EL (cell line): ENCODE measurements at places on chromosomes 11 and 22.

GRCh38 chr11:71199226-71199820, 53.1 kb downstream of the SHANK2 start:
- DNase-seq, result no peak

GRCh38 chr11:70142221-70142875, 60.7 kb upstream of the FADD start:
- no peak for DNase-seq

DNA sequence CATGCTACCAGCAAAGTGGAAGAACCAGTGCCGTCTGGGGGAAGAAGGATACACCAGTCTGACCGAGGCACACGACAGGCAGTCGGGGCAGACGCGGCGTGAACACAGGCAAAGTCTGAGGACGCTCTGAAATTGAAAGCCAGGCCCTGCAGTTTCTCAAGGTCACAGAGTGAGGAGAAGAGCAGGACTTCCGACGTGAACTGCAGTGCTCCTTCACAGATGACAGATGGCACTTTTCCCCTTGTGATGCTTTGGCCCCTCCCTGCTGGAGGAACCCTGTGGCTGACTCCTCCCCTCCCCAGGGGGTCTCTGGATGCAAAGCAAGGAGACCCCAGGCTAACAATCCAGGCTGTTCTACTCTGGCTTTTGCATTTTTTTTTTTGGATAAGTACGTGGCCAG, 19.6 kb upstream of the JAM3 start:
- no peak for DNase-seq

DNA sequence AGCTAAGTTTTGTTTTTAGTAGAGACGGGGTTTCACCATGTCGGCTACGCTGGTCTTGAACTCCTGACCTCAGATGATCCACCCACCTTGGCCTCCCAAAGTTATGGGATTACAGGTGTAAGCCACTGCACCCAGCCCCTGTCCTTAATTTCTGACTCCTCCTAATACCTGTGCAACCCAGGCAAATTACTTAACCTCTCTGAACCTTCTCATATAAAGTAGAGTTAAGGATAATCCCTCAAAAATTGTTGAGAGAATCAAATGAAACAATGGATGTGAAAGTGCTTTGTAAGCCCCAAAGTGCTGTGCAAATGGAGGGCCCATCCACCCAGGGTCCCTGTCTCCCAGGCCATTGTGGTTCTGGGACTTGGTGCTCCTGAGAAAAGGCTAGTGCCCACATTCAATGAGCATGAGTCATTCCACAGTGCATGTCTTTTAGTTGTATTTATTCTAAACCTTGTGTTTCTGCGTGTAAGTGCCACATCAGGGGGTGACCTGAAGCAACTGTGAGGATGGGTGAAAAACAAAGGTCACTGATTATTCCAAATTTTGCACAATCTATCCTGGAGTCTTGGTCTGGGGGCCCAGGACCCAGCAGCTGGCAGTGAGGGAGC, 61.4 kb upstream of the PTPRJ start:
- peak; percentile 74 for DNase-seq

DNA sequence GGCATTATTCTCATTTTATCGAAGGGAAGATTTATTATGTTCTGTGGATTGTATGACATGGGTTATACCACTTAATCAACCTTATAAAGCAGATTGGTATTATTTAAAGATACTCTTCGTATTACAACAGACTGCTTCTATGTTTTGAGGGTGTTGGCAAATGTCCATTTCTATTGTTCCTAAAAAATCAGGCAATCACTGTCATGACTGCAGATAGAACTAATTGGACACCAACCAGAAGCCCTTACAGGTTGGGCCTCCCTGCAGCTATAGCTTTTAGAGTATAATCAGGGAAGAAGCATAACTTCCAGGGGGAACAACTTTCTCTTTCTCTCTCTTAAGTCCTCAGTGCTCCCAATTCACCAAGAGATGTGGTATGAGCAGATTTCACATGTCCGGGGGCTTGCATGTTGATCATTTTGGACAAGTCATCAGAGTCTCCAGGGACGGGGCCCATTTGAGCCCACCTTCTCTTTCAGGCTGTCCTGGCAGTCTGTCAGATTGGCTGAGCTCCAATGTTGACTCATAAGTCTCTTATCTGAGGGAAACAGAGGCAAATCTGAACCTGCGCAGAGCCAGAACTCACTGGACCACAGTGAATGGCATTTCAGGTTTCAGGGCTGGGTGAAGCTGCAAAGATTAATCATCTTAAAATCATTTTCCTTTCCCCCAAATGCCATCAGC, 264.0 kb upstream of the CCDC90B start:
- DNase-seq, result no peak

GRCh38 chr11:116373104-116373944, 399.5 kb downstream of the BUD13 start:
- no peak for DNase-seq

DNA sequence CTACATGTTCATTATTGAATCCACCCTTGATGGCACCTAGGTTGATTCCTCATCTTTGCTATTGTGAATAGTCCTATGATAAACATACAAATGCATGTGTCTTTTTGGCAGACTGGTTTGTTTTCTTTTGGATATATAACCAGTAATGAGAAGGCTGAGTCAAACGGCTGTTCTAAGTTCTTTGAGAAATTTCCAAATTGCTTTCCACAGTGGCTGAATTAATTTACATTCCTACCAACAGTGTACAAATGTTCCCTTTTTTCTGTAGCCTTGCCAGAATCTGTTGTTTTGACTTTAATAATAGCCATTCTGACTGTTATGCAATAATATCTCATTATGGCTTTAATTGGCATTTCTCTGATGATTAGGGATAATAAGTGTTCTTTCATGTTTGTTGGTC, 184.9 kb downstream of the CASP12 start:
- no peak for DNase-seq

DNA sequence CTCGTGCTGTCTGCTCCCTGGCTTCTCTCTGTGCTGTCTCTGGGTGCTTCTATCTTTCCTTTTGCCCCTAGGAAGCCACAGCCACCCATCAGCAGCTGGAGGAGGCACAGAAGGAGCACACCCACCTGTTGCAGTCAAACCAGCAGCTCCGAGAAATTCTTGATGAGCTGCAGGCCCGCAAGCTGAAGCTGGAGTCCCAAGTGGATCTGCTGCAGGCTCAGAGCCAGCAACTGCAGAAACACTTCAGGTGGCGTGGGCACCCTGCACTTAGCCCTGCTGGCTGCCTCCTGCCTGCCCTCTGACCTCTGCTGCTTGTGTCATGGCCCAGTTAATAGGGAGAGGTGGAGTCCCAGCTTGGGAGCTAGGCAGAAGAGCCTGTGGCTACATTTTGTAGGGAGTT, 67.8 kb downstream of the CEP164 start:
- no peak for DNase-seq

DNA sequence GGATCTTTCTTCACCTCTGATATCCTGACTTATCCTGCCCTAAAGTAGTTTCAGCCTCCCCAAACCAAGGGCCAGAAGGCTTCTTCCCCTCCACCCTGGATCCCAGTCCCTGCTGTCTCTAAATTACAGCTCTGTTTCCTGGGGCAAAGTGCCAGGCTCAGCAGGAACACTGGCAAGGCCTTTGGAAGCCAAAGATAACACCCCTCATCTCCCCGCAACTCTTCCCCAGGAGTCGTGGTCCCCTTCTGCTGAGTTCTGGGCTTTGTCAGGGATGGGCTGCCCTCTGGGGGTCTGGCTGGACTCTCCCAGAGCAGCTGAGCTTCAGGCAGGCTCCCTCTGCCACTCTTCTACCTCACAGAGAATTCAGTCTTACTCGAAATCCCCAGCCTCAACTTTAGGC, 53.8 kb upstream of the AMPD3 start:
- no peak for DNase-seq

DNA sequence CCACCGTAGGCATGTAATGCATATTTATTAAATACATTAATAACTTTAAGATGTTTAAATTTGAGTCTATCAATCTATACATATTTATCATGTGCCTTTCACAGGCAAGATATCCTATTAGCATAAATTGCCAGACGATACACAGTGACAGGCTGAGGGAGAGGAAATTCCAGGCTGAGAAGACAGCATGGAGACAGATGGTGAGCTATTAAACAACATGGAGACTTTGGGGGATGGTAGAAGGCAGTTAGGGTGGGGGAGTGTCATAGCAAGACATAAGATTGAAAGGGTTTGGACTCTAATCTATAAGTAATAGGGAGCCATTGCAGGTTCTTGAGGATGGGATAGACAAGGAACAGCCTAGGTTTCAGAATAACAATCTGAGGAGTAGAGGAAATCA, 138.5 kb downstream of the NXPE2 start:
- no peak for DNase-seq

DNA sequence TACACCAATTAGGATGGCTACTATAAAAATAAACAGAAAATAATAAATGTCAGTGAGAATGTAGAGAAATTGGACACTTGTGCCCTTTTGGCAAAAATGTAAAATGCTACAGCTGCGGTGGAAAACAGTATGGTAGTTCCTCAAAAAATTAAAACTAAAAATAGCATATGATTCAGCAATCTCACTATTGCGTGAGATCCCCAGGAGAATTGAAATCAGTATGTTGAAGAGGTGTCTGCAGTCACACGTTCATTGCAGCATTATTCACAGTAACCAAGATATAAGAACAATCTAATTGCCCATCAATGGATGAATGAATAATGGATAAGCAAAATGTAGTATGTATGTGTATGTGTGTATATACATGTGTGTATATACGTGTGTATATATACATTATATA, 6.8 kb downstream of the OR52N2 start:
- no peak for DNase-seq

DNA sequence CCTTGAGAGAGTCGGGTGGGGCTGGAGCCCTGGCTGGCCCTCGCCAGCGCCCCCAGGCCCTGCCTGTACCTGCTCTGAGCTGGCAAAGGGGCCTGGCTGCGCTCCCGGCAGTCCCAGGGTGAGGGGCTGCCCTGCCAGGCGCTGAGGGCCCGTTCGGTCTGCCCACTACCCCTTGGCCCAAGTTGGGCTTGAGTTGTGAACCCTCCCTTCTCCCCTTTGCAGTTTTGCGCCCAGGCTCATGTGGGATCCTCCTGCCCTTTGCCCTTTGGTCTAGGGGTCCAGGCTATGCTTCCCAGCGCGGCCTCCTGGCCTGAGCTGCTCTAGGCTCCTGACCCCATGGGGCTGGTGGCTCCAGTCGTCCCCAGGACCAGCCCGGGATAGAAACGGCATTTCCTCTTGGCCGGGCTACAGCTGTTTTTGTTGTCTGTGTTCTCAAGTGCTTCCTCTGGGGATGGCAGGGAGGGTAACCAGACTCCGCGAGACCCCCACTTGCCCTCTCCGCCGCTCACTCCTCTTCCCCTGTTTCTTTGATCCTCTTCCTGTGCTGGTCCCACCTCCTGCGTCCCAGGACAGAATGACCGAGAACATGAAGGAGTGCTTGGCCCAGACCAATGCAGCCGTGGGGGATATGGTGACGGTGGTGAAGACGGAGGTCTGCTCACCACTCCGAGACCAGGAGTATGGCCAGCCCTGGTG, 34.9 kb downstream of the PRDM11 start:
- DNase-seq, result no peak

- no peak for DNase-seq
These were observed 17.1 kb upstream of the SCN3B start for GRCh38 chr11:123671534-123671933.

DNA sequence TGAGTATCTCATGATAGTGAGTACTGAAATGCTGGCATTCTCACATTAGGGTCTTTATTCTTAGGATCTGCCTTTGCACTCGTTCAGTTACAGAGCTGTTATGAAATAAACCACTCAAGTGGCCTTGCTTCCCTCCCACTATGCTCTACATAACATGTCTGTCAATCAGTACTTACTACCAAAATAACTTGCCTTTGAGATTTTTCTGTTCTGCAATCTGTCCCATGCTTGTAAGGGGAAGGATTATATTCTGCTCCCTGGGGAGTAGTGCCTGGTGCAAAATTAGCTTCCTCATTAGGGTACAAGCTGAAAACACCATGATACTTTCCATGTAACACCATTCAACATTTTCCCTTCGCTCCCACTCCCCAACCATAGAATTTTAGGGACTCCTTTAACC, 1.9 kb upstream of the GRAP2 start:
- DNase-seq, result no peak

DNA sequence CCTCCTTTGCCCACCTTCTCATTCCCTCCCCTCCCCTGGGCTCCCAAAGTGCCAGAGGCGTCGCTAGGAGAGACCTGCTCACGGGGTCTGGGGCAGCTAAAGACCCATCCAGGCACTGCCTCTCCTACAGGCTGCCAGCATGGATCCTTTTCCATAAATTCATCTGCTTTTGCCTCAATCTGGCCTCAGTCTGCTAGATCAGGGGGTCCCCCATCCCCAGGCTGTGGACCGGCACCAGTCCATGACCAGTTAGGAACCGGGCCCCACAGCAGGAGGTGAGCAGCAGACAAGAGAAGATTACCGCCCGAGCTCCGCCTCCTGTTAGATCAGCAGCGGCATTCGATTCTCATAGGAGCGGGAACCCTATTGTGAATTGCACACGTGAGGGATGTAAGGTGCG, 12.3 kb downstream of the LTO1 start:
- no peak for DNase-seq

GRCh38 chr11:133906241-133906640, 50.5 kb downstream of the IGSF9B start:
- DNase-seq, result no peak
